A549 treated with Mapracorat at 1 μM for 4 hours (cell line): ENCODE measurements at places on chromosomes 3 and 15. TPM values are rescaled to one million over a fixed set of nuclear protein-coding genes. Genes with fewer than 3 reads are reported as not detected.

The CFAP20DC gene
- total RNA-seq = 1.6 to 2.5 TPM (median 2.1 TPM) in 5 replicates

The MOBP gene
- 0.04 to 0.16 TPM (median 0.07 TPM) in 5 replicates for total RNA-seq

The RETNLB gene
- not detected in 5 replicates for total RNA-seq

The ALDH1A3 gene
- total RNA-seq = 15.1 to 16.5 TPM (median 15.9 TPM) in 5 replicates

The CCDC13 gene
- total RNA-seq = 0.30 to 0.74 TPM (median 0.41 TPM) in 5 replicates

The NUP210 gene
- 28.6 to 44.1 TPM (median 40.4 TPM) in 5 replicates for total RNA-seq

The DPPA2 gene
- not detected in 5 replicates for total RNA-seq

The CCDC12 gene
- 55.7 to 101 TPM (median 59.0 TPM) in 5 replicates for total RNA-seq

The LSG1 gene
- total RNA-seq = 28.3 to 31.3 TPM (median 29.6 TPM) in 5 replicates

The FILIP1L gene
- total RNA-seq = 0.08 to 0.29 TPM (median 0.21 TPM) in 5 replicates

The CILP gene
- 0.11 to 0.24 TPM (median 0.17 TPM) in 5 replicates for total RNA-seq

The CHRM5 gene
- total RNA-seq = 0.03 to 0.04 TPM in 2 of 5 replicates, not detected in the others

The NLGN1 gene
- not detected in 5 replicates for total RNA-seq

The FANCI gene
- total RNA-seq = 49.2 to 65.0 TPM (median 59.5 TPM) in 5 replicates

The MEX3B gene
- 3.5 to 5.7 TPM (median 4.9 TPM) in 5 replicates for total RNA-seq

The UACA gene
- 34.9 to 41.1 TPM (median 39.7 TPM) in 5 replicates for total RNA-seq

The PLSCR2 gene
- not detected in 5 replicates for total RNA-seq

The KIF7 gene
- total RNA-seq = 3.2 to 5.0 TPM (median 4.4 TPM) in 5 replicates

The OSTN gene
- total RNA-seq = not detected in 5 replicates

The TMEM207 gene
- total RNA-seq = not detected in 5 replicates

The P3H2 gene
- 25.1 to 37.9 TPM (median 34.5 TPM) in 5 replicates for total RNA-seq

The RAD18 gene
- total RNA-seq = 11.6 to 15.7 TPM (median 15.3 TPM) in 5 replicates

The ZNF860 gene
- total RNA-seq = 1.1 to 1.4 TPM (median 1.2 TPM) in 5 replicates

The A4GNT gene
- total RNA-seq = not detected in 5 replicates

The EFHB gene
- 0.78 to 2.0 TPM (median 1.0 TPM) in 5 replicates for total RNA-seq

The SNAPC5 gene
- 43.0 to 61.0 TPM (median 45.7 TPM) in 5 replicates for total RNA-seq

The SAMD7 gene
- not detected in 5 replicates for total RNA-seq

The MYRIP gene
- total RNA-seq = not detected in 5 replicates

The CPNE9 gene
- total RNA-seq = 0.15 to 0.31 TPM (median 0.17 TPM) in 3 of 5 replicates, not detected in the others

The PLD1 gene
- 7.7 to 15.2 TPM (median 8.6 TPM) in 5 replicates for total RNA-seq
